ENCODE measurements at places on chromosomes 12 and 14.

DNA sequence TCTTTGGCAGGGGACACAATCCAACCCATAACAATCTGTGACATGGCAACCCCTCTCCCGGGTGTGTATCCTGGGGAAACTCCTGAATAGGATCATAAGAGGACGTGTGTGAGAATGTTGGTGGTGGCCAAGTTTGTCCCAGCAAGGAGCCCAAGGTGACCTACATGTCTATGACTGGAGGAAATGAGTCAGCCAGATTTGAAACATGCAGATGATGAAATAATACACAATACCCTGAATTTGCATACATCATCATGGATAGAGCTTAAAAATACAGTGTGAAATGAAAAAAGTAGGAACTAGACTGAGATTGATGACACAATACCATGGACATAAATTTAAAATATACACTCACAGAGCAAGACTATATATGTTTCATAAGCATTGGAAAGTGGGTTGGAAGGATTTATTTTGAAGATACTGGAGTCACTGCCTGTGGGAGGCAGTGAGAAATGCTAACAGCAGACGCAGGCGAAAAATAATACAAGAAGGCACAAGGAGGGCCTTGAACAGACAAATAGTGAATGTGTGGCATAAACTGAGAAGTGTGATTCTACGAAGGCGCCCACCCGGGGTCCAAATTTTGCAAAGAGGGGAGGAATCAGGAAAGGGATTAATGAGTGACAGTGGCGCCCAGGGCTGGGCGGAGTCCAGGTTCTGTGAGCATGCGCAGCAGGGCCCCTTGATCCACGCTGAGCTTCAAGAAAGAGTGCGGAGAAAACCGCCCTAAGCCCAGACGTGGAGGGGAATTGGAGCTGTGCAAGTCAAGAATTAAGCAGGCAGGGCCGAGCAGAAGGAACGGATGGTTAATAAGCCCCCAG, 7.0 kb upstream of the MAP1LC3B2 start:
- peak; percentile 21 for DNase-seq

GRCh38 chr14:56131004-56131864, 13.0 kb downstream of the PELI2 start:
- DNase-seq: no peak

- no peak for DNase-seq
Observed at GRCh38 chr12:11810206-11810545, 160.7 kb downstream of the ETV6 start.

DNA sequence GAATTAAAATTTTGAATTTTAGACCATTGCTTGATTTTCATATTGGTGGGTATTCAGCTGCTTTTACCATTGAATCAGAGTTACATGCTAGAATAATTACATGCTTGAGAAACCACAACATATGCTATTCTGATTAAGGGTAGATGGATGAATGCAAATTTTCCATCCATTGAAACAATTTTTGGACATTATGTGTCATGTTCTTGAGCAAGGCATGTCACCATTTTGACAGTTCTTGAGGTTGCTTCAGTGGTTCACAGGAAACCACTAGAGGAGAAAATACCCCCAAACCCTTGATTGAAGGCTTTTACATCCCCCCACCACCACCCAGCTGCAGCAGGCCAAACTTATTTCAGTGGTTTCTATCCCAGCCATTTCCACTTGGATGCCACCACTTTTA, 13.5 kb downstream of the UBR7 start:
- no peak for DNase-seq

DNA sequence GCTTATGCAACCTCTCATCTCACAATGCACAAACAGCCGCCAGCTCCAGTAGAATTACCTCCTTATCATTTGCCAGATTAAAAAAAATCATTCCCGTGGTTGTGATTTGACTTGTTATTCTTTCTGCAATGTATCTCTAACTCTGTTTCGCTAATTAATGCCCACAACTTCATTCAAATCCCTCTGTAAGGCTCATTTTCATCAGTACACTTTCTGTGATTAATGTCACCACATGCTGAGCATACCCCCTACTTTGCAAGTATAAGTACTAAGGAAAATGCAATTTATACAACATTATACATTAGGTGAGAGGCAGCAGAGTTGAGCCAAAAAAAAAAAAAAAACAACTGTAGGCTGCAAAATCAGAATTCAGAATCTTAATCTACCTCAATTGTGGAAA, 166.0 kb downstream of the FSCB start:
- no peak for DNase-seq

- no peak for DNase-seq
Observed at GRCh38 chr12:103301642-103302591, 193.9 kb downstream of the C12orf42 start.

GRCh38 chr12:111457577-111457976, 51.9 kb downstream of the SH2B3 start:
- no peak for DNase-seq

GRCh38 chr12:13377698-13378097, 181.2 kb downstream of the EMP1 start:
- DNase-seq: no peak

- DNase-seq: no peak
Observed at GRCh38 chr14:100779691-100780080, 46.2 kb upstream of the MEG3 start.

DNA sequence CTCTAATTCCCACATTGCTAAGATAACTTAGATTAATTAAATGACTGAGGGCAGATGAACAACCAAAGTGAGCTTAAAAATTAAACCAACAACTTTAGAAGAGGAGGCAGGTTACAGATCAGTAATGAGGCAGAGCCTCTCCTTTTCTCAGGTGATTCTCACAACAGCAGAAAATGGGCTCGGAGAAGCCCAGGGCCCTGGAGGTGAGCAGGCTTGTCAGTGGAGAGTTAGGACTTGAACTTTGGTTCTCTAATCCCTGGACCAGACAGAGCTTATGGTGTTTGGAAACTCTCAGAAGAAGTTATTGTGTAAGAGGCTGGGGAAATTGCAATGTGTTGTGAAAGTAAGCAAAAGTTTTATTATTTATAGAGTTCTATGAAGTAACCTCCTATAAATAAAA, 2.8 kb downstream of the TRHDE start:
- no peak for DNase-seq

DNA sequence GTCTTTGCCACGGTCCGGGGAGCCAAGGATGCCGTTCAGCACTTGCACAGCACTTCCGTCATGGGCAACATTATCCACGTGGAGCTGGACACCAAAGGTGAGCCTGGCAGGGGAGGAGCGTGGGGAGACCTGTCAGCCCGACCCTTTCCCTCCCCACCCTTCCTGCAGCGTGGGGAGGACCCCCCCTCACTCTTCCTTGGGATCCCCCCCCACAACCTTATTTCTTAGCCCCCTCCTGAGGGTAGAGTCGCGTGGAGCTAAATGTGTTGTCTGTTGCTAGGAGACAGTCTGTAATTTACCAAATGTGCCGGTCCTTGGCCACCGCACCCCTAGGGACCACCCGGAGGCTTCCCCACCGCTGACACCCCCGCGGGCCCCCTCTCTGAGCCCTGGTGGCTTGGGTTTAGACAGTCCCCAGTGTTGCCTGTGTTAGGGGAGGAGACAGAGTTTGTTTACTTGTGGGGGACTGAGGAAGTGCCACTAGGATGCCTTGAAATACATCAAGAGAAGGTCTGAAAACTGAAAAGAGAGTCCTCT, 2.3 kb downstream of the SETD1B start:
- no peak for DNase-seq

GRCh38 chr14:67487937-67488893, at the start of gene TMEM229B:
TMEM229B (minus strand) TSS chr14:67488721; CDS start chr14:67473923, 14,798 bp downstream.
- peak; percentile 10 for DNase-seq

- no peak for DNase-seq
Observed at GRCh38 chr14:56884617-56885016, 74.3 kb upstream of the OTX2 start.

DNA sequence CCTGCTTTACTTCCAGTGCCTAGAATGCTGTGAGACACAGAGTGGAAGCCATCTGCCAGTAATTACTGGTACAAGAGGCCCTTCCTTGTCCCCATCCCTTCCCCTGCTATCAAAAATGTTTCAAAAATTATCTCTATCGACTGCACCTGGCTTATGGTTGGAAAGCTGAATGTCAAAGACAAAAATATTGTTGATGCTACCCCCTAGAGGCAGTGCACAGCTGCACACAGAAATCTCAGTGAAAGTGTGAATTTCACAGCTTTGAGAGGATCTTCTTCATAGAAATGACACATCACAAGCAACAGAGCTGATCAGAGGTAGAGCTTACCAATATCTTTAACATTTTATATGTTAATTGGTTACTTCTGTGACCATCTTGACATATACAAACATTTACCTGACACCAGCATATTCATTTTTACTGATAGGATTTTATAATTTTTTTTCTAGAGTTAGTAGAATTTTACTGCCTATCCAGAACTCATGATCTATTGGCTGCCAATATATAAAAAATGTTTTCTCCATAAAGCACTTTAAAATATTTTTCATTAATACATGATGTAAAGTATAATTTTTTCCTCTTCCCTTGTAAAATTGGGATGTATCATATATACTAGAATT, 138.0 kb downstream of the AACS start:
- no peak for DNase-seq
